Astrocyte of the hippocampus (primary cell): ENCODE measurements at places on chromosomes 7 and 10.
A peak's percentile ranks its signal among the peaks of the same experiment; 100 is the strongest.

GRCh38 chr10:14450041-14450491 is 119.3 kb upstream of the FRMD4A start:
- DNase-seq = peak; percentile 79

DNA sequence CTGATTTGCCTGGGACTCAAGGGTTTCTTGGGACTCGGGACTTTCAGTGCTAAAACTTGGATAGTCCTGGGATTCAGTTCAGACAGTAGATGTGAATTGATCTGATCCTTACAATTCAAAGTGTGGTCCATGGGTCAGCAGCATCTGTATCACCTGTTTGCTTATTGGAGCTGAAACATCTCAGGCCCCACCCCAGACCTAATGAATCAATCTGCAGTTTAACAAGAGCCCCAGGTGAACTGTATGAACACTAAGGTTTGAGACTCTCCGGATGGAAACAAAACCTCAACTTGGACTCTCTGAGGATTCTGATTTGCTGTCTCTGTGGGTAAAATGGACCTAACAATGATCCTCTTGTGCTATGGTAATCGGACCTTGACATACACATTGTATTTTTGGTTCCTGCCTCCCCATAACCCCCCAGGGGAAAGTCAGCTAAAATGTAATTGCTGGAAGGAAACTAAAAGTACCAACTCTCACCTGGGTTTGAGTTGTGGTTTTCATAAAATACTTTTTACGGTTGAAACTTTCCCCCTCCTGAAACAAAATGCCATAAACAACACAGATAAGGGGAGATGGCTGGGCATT is 11.7 kb downstream of the CYP26A1 start:
- DNase-seq = no peak

- no peak for DNase-seq
Observed at GRCh38 chr10:108384378-108384777, 1219.9 kb upstream of the SORCS1 start.

DNA sequence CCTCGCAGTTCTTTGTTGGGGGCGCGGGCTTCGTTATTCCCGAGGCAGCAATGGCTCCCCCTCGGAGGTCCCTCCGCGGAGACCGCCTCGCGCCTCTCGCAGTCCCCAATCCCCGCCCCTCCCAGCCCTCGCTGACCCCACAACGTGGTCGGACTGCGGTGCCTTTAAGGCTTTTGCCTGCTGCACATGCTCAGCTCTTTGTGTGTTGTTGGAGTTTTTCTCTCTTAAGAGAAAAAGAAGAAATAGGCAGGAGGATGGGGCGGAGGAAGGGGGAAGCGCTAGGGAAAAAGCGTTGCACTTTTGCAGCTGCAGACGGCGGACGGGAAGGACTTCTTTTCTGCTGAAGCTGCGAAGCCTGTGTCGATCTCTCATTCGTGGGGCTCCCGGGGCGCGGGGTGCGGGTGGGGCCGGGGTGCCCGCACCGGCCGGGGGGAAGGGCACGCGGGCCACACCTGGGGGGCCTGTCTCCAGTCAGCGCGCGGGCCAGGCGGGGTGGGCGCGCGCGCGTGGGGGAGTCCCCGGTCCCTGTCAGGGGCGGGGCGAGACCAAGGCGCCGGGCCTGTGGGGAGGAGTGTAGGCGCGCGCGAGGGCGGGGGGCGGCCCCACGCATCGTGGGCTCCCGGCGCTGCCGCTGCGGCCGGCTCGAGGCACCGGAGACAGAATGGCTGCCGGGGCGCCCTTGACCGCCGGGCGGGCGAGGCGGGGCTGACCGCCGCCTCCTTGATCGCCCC is 445 bp upstream of the ATRNL1 start:
- DNase-seq = peak; percentile 64

GRCh38 chr7:142548978-142549377 is 200.3 kb upstream of the PRSS1 start:
- no peak for DNase-seq

DNA sequence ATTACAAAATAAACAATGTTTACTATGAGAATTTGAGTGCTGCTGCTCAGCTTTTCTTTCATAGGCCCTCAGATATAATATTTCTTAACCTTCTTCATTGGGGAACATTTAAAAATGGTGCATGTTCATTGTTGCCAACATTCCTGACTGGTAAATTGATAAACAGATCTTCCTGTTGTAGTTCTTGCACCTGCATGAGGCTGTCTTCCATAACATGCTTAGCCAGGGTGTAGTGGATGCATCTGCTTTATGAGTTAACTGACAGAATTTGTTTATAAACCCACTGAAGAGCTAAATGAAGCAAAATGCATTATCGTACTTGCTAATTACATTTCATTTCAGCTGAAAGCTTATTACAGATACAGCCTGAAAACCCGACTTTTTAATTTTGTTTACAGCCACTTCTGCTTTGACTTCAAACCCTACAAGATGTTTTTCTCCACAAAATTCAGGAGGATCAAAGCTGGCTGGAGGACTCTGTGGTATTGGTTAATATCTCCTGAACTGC is 177.2 kb downstream of the SEM1 start:
- DNase-seq = no peak

- no peak for DNase-seq
Observed at GRCh38 chr10:72186258-72186981, 29.4 kb upstream of the ANAPC16 start.
